DMS153 (cell line): ENCODE measurements at places on chromosomes 16 and 17.

- no peak for DNase-seq
Observed at GRCh38 chr16:88999457-89000206, 22.6 kb upstream of the CBFA2T3 start.

DNA sequence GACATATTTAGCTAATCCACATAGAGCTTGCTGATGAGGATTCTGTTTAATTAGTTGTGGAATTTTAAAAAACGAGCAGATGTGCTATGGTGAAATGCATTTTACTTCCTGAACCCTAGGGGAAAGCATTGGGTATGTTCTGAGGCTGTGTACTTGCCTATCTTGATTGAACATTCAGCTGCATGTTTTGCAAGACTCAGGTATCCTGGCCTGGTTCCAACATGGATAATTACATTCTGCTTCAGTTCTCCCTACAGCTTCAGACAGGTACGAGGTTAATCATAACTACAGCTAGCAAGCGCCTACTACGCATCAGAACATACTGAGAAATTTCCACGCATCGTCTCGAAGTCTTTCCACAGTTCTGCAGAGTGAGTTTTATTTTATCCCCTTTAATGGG is 77.0 kb downstream of the HS3ST2 start:
- peak; percentile 65 for DNase-seq

- DNase-seq: peak; percentile 17
Observed at GRCh38 chr16:67158637-67159600, 790 bp downstream of the TRADD start.

DNA sequence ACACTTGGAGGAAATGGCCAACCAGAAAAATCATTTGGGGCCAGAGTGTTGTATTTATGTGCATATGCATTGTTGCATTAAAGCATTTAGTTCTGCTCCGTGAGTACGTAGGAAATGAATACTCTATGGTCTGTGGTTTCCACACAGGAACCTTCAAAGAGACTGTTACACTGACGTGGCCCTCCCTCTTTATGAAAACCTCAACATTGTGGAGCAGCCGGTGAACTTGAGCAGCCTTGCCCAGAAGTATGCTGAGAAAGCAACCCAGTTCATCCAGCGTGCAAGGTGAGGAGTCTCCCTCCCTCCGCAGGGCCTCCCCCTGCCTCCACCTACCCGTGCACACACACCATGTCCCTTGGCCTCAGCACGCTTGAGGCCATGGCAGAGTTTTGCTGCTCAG is 65.2 kb downstream of the ARSG start:
- DNase-seq: no peak

- DNase-seq: no peak
Observed at GRCh38 chr17:67911059-67911782, 85.0 kb downstream of the C17orf58 start.

DNA sequence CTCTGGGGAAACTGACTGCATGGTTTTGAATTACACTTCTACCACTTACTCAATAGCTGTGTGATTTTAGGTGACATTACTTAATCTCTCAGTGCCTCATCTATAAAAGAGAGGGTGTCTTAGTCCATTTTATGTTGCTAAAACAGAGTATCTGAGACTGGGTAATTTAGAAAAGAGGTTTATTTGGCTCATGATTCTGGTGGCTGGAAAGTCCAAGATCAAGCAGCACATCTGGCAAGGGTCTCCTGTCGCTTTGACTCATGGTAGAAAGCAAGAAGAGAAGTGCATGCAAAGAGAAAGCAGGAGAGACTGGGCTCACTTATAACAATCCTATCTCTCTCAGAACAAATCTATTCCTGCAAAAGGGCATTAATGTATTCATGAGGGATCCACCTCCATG is 132.4 kb upstream of the IRX5 start:
- no peak for DNase-seq

DNA sequence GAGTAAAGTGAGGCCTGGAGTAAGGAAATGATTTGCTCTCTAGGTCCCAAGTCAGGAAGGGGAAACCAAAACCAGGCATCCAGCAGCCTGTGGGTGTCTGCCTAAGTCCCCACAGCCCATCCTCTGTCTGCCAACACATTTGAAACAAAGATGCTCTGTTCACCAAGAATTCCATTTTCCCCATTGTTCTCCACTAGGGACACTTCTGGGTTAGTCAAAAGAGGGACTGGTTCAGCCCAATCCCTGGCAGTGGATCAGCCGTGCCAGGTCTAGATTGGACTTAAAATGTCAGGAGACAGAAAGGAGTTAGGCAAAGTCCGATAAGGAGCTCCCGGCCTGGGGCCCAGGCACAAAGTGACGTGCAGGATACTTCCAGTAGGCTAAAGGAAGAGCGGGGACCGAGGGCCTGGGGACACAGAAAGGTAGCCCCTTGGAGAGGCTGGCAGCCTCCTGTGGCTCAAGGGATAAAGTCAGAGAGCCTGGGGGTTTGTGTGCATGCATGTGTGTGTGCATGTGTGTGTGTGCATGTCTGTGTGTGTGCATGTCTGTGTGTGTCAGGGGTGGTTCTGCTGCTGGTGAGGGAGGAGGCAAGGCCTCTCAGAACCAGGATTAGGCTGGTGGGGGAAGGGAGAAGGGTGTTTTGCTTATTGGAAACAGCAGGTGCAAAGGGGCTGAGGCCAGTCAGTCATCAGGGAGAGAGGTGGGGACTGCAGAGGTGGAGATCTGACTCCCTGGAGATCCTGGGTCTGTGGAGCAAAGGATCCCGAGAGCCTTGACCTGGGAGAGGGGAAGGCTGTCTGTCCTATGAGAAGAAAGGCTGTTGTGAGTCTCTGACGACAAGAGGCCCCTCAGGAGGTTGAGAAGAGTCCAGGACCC is 41.7 kb upstream of the IL34 start:
- no peak for DNase-seq

- no peak for DNase-seq
Observed at GRCh38 chr16:82814059-82814458, 187.3 kb downstream of the CDH13 start.

DNA sequence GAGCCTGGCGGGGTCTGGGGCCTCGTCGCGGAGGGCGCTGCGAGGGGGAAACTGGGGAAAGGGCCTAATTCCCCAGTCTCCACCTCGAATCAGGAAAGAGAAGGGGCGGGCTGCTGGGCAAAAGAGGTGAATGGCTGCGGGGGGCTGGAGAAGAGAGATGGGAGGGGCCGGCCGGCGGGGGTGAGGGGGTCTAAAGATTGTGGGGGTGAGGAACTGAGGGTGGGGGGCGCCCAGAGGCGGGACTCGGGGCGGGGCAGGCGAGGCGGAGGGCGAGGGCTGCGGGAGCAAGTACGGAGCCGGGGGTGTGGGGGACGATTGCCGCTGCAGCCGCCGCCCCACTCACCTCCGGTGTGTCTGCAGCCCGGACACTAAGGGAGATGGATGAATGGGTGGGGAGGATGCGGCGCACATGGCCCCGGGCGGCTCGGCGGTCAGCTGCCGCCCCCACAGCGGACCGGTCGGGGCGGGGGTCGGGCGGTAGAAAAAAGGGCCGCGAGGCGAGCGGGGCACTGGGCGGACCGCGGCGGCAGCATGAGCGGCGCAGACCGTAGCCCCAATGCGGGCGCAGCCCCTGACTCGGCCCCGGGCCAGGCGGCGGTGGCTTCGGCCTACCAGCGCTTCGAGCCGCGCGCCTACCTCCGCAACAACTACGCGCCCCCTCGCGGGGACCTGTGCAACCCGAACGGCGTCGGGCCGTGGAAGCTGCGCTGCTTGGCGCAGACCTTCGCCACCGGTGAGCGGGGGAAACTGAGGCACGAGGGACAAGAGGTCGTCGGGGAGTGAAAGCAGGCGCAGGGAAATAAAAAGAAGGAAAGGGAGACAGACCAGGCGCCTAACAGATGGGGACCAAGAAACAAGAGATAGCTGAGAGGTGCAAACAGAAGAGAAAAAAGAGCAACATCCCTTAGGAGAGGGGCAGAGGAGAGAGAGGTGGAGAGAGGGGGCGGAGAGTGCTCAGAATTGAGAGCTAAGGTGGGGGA is at the start of gene PNMT:
TSS of gene PNMT (plus strand) at position 509 of the 980 bp plus-strand sequence. CDS start at position 532, 23 bp downstream.
- no peak for DNase-seq

- DNase-seq: no peak
Observed at GRCh38 chr16:50491516-50491915, 56.7 kb upstream of the NKD1 start.

DNA sequence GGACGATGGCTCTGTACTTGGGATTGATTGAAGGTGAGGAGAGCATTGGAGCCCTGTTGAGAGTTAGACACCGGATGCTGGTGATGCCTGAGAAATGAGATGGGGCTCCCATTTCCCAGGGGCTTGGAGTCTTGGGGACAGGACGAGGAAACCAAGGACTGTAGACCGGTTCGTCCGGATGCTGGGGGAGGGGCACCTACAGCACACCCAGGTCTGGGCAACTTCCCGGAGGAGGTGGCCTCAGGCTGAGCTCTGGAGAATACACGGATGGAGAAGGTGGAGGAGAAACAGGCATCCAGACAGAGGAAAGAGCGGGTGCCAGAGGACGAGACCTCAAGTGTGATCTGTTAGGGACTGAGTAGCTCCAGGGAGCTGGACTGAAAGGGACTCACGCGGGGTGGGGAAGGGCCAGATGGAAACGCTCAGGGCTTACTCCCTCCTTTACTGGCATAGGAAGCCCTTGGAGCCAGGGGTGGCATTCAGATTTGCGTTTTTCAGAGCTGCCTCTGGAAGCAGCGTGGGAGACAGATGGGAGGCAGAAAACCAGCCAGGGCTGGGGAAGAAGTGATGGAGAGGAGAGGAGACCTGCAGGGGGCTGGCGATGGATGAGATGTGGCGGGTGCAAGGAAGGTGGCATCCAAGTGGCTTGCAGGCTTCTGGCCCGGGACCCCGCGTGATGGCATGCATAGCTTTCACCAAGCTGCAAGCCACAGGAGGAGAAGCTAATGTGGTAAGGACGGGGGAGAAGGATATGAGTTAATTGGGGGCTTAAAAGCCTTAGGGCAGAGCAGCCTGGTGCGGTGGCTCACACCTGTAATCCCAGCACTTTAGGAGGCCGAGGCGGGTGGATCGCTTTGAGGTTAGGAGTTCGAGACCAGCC is 8.3 kb downstream of the C1QTNF1 start:
- DNase-seq: no peak

DNA sequence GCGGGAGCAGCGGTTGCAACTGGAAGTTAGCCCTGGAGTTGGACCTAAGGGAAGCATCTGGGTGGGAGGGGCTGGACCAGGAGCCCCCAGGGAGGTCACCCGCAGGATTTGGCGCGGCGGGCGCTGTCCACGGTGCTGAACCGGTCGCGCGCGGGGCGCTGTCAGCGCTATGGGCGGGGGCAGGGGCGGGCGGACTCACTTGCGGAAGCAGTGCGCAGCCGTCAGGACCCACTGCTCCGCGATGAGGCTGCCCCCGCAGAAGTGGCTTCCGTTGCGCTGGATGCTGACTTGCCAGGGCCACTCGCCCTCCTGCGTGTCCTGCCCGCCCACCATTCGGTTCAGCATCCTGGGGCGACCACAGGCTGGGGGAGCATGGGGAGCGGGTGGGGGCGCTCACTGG is 4.5 kb downstream of the PRSS27 start:
- DNase-seq: no peak

GRCh38 chr17:75116737-75117136 is 7.0 kb downstream of the ARMC7 start:
- no peak for DNase-seq

DNA sequence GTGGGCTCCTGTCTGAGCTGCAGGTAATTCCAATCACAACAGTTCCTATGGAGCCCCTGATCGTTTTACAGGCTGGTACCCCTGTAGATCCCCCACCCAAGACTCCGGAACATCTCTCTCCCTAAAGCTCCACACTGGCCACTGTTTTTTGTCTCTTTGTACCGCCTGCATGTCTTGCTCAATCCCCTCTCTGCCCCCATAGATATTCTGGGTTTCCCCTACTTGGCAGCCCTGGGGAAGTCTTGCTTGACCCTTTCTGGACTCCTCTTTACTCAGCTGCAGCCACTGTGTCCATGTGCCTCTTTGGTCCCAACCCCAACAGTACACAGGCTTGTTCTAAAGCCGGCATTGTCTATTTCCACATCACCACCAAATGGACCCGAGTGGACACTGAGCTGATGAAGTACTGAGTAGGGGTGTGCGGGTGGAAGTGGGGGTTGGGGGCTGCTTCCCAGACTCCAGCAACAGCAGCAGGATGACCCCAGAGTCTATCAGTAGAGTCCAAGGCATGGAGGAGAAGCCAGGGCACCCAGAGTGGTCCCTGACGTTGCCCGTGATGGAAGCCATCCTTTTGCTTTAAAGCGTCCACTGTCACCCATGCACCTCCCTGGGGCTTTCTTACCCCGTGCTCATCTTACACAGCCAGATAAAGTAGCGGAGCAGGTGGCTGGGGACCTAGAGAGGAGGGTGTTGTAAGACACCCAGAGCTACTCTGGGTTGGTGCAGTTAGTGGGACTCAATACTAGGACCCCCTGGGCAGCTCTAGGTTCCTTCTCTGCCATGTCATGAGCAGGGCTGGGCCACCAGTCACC is 6.4 kb downstream of the CD300LB start:
- no peak for DNase-seq

GRCh38 chr17:77882481-77883212 is 75.9 kb upstream of the TNRC6C start:
- DNase-seq: no peak

DNA sequence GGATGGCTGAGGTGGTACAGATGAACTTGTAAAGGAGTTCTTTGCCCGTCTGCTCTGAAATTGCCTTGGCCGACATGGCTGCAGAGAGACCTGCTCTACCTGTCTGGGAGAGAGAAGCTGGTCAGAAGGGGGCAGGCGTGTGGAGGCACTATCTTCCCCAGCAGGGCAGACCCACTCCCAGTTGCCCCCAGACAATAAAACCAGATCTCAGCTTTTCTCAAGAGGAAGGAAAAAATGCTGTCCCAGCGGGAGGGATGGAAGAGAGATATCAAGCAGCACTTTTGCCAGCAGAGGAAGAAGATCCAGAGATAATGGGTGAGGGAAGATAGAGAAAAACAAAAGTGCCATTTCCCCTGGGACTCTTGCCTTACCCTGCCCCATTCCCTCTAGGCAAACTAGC is 5.0 kb downstream of the ACLY start:
- no peak for DNase-seq

DNA sequence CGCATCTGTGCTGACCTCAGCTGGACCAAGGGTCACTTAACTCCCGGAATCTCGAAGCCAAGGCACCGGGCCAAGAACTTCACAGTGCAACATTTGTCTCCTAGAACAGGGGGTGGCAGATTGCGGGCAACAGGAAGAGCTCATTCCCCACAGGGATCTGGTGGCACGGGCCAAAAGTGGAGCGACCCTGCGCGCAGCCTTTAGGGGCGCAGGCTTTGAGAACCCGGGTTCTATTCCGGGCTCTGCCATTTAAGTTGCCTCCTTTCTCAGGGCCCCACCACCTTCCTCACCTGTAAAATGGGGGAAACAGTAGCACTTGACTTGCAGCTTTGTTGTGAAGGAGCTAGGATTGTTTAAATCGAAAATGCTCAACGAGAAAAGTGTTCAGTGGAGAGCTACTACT is 651 bp downstream of the SHMT1 start:
- DNase-seq: no peak
